ENCODE measurements at places on chromosomes 13 and 19.

- no peak for DNase-seq
Observed at GRCh38 chr19:49626226-49626625, 13.7 kb downstream of the RRAS start.

- no peak for DNase-seq
Observed at GRCh38 chr13:110119935-110120905, 186.7 kb downstream of the COL4A1 start.

DNA sequence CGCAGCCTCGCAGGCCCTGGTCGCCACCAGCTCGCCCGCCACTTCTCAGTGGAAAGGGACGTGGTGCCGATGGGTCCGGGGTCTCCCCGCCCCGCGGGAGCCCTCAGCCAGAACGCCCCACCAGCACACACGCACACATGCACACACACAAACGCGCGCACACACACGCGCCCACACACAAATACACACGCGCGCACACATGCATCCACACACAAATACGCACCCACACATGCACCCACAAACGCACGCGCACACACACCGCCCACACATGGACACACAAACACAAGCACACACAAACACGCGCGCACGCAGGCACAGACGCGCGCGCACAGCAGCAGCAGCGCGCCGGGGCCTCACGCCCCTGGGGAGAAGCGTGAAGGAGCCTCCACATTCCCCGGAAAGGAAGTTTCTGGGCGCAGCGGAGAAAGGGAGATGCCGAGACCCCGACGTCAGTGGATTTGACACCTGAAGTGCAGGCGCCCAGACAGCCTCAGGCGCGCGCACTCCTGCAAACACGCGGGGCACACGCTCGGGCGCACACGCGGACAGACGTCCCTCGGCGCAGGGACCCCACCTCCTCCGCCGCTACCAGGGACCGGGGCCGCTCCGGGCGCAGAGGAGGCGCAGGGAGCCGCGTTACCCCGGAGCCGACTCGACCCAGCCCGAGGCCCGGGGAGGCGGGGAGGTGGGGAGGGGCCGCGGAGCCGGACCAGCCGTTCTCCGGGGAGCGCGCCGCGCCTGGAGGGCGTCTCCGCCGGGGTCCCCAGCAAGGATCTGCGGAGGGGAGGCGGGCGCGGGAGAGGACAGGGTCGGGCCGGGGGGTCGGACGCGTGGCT, 622 bp downstream of the RASA3 start:
- DNase-seq, result peak; percentile 53

DNA sequence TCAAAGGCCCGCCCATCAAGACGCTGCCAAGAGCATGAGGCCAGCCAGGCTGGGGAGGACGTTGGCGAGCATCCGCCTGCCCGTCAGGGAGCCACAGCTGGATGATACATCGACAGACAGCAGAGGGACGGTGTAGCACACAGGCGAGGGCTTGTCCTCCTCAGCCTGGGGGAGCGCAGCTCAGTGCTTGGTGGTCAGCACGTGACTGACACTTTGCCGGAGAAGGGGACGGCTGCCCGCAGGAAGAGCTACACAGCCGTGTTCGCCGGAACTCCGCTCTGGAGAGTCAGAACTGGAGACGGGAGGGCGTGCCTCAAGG, 34.1 kb downstream of the CSNK1G2 start:
- DNase-seq, result peak; percentile 33

GRCh38 chr13:57897225-57897624, 265.7 kb downstream of the PCDH17 start:
- no peak for DNase-seq

- no peak for DNase-seq
Observed at GRCh38 chr13:29428310-29429181, 166.9 kb downstream of the SLC7A1 start.

DNA sequence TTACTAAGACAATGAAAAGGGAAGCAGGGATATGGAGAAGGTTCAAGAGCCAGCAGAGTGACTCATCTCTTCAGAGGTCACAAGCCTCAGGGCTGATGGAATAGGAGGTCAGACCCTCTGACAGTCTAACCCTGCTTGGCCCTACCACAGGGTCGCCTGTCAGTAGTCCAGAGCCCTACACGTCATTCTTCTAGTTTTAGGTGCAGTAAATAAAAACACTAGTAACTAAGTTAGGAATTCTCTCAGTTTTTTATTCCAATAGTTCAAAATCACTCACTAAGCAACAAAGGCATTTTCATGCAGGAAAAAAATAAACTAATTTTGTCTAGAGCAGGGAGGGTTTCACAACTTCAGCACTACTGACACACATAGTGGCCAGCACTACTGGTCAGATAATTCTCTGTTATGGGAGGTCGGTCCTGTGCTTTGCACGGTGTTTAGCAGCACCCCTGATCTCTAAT, 27.2 kb downstream of the FOXO1 start:
- peak; percentile 77 for DNase-seq

DNA sequence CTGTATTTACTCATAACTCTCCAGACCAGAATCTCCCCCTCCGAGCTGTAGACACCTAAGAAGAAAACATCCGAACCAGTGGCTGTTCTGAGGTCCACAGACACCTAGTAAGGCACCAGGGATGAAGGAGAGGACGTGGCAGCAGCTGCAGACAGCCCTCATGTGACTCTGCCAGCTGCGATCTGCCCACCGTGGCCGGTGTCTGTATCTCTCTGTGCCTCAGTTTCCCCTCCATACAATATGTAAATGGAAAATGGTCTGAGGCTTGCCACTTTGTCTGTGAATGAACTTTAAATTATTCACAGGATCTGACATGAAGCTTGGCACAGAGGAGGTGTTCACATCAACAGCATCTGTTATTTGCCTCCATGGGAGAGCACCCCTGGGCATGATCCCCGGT, 2.4 kb downstream of the CEACAM4 start:
- no peak for DNase-seq
